ENCODE measurements at places on chromosomes 3 and 15. TPM values are rescaled to one million over a fixed set of nuclear protein-coding genes. Genes with fewer than 3 reads are reported as not detected.
A peak's percentile ranks its signal among the peaks of the same experiment; 100 is the strongest.

GRCh38 chr3:150787741-150788370 lies 24.9 kb upstream of the SIAH2 start:
- no peaks in the 10 kb centered on the region for H3K36me3 ChIP-seq
- peaks cover 2% of the 10 kb centered on the region for H3K27me3 ChIP-seq
- H3K4me1 ChIP-seq, result peaks cover 4% of the 10 kb centered on the region
- DNase-seq, result peak; percentile 87

The CIDEC gene
- 0.13 TPM for total RNA-seq

The LYZL4 gene
- not detected for total RNA-seq

The CPB1 gene
- 2.4 TPM for total RNA-seq

DNA sequence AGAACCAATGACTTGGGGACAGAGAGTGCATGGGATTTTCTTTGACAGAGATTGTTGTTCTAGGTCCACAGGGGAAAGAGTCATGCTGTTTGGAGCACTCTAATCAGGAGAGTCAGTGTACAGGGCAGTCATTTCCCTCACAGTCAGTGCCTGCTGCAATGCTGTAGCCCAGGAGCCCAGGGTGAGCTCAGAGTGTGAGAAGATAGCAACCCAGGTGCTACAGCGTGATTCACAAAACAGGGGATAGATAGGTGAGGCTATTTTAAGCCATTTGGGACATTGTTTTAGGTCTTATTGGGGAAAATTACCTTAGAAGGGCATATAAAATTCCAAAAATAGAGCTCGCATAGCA lies 37.3 kb downstream of the LNP1 start:
- DNase-seq, result no peak
- no peaks in the 10 kb centered on the region for H3K27me3 ChIP-seq
- H3K36me3 ChIP-seq, result no peaks in the 10 kb centered on the region
- H3K4me1 ChIP-seq, result no peaks in the 10 kb centered on the region

DNA sequence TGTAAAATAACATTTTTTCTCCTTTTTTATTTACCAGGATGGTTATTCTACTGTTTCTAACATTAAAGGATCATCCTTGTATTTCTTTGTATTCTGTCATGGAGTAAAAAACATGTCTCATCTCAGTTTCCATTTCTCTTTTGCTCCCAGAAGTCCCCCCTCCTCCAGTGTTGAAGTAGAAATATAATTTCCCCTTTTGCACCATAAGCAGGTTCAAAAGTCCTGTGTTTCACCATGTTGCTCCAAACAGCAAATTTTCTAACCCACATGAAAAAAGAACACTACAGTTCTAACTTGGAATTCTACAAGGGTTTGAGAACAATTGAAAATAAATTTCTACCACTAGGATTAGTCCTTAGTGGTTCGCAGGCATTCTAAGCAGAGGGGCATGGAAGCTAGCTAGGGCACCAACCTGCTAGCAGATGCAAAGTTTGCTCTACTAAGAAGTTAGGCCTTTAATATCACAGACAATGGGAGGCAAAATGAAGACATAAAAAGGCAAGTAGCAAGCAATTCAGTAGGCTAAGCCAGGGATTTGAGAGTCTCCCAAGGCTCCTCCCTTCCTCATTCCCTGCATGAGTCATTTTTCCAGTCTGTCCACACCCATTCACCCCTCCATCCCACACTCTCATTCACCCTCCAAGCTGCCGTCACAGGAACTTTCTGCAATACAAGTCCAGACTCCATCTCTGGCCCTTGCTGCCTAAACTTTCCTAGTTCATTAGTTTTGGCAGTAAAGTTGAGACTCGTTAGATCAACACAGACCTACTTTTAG lies 2.3 kb upstream of the MBNL1 start:
- DNase-seq, result peak; percentile 91
- no peaks in the 10 kb centered on the region for H3K27me3 ChIP-seq
- peaks cover 19% of the 10 kb centered on the region for H3K4me1 ChIP-seq
- no peaks in the 10 kb centered on the region for H3K36me3 ChIP-seq
- peak overlapping the region; percentile 98 for H3K27ac ChIP-seq

GRCh38 chr15:25394898-25395297 lies 43.9 kb downstream of the UBE3A start:
- H3K27me3 ChIP-seq, result no peaks in the 10 kb centered on the region
- DNase-seq, result no peak
- H3K36me3 ChIP-seq, result peaks cover 6% of the 10 kb centered on the region
- no peaks in the 10 kb centered on the region for H3K4me1 ChIP-seq
- H3K4me3 ChIP-seq, result no peak overlapping the region

GRCh38 chr3:120615847-120616609 lies 19.9 kb downstream of the NDUFB4 start:
- DNase-seq, result peak; percentile 37
- no peak overlapping the region for H3K27ac ChIP-seq
- H3K4me1 ChIP-seq, result no peaks in the 10 kb centered on the region
- no peak overlapping the region for H3K4me3 ChIP-seq
- H3K27me3 ChIP-seq, result no peaks in the 10 kb centered on the region

- DNase-seq, result no peak
- H3K4me3 ChIP-seq, result no peak overlapping the region
- H3K27ac ChIP-seq, result no peak overlapping the region
- no peaks in the 10 kb centered on the region for H3K36me3 ChIP-seq
These were observed 106.5 kb upstream of the CMC1 start for GRCh38 chr3:28134792-28135375.

DNA sequence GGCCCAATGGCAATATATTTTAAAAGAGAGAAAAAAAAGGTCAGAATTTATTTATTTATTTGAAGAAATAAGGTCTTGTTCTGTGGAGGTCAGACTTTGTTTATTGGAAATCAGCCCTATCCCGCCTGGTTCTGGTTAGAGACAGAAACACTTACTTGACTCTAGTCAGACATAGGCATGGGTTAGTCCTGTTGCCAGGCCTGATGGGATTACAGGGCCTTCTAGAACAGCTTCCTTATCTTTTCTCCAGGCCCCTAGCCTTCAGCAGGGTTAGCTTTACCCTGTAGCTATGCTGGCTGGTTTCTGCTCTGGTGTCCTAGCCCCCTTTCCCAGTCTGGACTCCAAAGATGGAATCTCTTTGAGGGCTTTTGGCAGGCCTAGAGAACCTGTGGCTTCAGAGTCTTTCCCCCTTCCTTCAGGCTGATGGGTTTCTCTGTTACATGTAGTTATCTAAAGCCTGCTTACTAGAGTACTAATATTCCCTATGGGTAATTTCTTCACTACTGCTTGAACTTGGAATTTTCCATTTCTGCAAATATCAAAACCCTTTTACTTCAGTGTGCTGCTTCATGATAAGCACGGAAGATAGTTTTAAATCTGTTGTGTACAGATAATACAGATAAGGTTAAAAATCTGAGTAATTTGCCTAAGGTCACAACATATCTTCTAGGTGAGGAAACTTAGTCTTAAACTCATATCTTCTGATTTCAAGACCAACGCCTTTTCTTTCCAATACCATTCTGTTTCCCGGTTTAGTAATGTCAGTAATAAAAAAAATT lies 10.6 kb downstream of the IREB2 start:
- H3K36me3 ChIP-seq, result peaks cover 33% of the 10 kb centered on the region
- no peak overlapping the region for H3K27ac ChIP-seq
- H3K4me1 ChIP-seq, result no peaks in the 10 kb centered on the region
- DNase-seq, result no peak
- H3K4me3 ChIP-seq, result no peak overlapping the region

The ETFA gene
- total RNA-seq, result 125 TPM

- H3K4me3 ChIP-seq, result no peak overlapping the region
- H3K27me3 ChIP-seq, result no peaks in the 10 kb centered on the region
- H3K36me3 ChIP-seq, result no peaks in the 10 kb centered on the region
- no peak overlapping the region for H3K27ac ChIP-seq
These were observed 68.0 kb upstream of the ARL8B start for GRCh38 chr3:5054098-5054497.

DNA sequence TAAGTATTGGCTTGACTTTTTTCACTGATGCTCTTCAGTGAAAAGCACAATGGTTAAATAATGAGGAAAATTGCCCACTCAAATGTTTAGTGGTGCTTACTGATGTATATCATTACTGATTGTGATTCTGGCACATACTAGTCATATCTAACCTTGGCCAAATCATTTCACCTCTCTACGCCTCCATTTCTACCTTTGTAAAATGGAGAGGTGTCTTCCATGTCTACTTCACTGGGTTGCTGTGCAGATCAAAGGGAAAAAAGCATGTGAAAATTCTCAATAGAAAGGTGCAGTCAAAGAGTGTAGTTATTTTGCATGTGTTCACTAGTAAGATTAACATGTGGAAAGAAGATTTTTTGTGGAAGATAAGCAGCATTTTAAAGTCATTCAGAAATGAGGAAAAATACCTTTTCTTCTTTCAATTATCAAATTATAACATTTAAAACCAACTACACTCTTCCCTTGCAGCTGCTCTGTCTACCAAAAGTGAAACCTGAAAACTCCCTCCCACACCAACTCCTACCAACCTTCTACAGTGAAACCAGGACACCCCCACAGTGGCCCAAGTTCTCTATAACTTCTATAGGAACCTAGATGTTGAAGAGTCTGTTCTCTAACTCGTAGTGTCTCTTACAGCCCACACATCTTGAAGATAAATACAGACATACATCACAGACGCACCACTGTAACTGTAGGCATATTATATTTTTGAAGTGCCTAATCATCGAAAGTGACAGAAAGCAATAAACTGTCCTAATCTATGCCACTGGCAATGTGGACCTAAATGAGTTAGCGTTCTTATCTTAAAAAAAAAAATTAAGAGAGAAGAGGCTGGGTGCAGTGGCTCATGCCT lies 1.4 kb downstream of the CD200R1 start:
- H3K4me1 ChIP-seq, result no peaks in the 10 kb centered on the region
- H3K27me3 ChIP-seq, result no peaks in the 10 kb centered on the region
- peak overlapping the region; percentile 16 for H3K4me3 ChIP-seq
- DNase-seq, result no peak
- H3K27ac ChIP-seq, result no peak overlapping the region

GRCh38 chr3:50264383-50264963 lies 4.5 kb upstream of the SEMA3B start:
- H3K4me1 ChIP-seq, result peaks cover 94% of the 10 kb centered on the region
- no peak overlapping the region for H3K4me3 ChIP-seq
- H3K36me3 ChIP-seq, result peaks cover 5% of the 10 kb centered on the region
- peak; percentile 98 for DNase-seq
- H3K27me3 ChIP-seq, result no peaks in the 10 kb centered on the region

GRCh38 chr15:92899601-92899947 lies 550 bp upstream of the CHD2 start:
- peak overlapping the region; percentile 100 for H3K27ac ChIP-seq
- peaks cover 5% of the 10 kb centered on the region for H3K4me1 ChIP-seq
- no peak for DNase-seq
- H3K4me3 ChIP-seq, result no peak overlapping the region

DNA sequence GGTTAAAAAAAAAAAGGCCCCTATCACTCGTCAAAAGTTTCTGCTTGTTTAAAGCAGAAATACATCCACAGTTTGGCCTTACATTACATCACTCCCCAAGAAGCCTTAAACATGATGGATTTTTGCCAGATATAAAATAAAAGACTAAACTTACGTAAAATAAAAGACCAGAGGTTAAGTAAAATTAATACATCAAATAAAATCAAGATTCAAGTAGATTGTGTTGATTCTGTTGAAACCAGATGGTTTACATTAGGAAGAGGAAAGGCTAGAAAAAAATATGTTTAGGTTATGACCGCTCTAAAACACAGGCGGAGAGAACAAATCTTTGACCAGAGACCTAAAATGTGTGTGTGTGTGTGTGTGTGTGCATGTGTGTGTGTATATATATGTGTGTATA lies 104.1 kb downstream of the DUT start:
- no peaks in the 10 kb centered on the region for H3K27me3 ChIP-seq
- H3K4me1 ChIP-seq, result peaks cover 6% of the 10 kb centered on the region
- DNase-seq, result no peak
- H3K36me3 ChIP-seq, result peaks cover 45% of the 10 kb centered on the region

The INKA1 gene
- total RNA-seq, result 13.2 TPM

DNA sequence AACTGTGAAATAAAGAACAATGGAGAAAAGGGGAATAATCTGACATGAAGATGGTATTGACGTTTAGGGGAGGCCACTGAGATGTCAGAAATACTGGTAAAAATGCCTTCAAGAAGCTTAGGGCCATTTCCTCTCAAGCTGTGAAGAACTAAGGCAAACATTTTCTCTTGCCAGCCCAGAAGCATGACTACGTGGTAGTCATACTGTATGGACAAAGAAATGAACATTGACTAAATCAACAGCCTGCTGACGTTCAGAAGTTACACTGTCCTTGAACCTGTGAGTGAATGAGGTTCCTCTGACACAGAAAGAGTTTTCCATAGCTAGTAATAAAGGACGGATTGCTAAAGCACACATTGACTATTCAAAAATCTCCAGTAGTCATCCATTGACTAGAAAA lies 121.0 kb downstream of the P3H2 start:
- H3K36me3 ChIP-seq, result no peaks in the 10 kb centered on the region
- H3K4me3 ChIP-seq, result no peak overlapping the region
- H3K27me3 ChIP-seq, result no peaks in the 10 kb centered on the region
- DNase-seq, result no peak
- no peak overlapping the region for H3K27ac ChIP-seq

- H3K4me3 ChIP-seq, result peak overlapping the region; percentile 81
- peaks cover 39% of the 10 kb centered on the region for H3K4me1 ChIP-seq
- peak; percentile 90 for DNase-seq
- no peaks in the 10 kb centered on the region for H3K27me3 ChIP-seq
- H3K36me3 ChIP-seq, result peaks cover 42% of the 10 kb centered on the region
These were observed 627 bp upstream of the FAM131A start for GRCh38 chr3:184336547-184337398.

DNA sequence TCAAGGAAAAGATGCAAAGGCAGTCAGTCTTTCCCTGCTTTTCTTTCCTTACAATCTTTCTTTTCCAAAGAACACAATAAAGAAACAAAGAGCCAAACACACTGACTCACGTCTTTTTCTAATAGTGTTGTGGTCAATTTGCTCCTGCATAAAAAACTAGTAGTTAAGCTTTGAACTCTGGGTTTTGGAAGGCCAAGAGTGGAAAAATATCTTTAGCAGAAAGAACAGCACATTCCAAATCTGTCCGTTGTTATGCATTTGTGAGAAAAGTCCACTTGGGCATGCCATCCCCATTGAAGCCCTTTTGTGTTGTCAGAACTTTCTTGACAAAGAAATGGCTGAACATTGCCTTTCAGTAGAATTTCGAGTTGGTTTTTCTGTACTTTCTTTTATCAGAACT lies 18.2 kb downstream of the COL8A1 start:
- H3K27me3 ChIP-seq, result no peaks in the 10 kb centered on the region
- DNase-seq, result no peak
- H3K36me3 ChIP-seq, result no peaks in the 10 kb centered on the region
- H3K4me1 ChIP-seq, result no peaks in the 10 kb centered on the region
- no peak overlapping the region for H3K27ac ChIP-seq
- H3K4me3 ChIP-seq, result no peak overlapping the region

GRCh38 chr3:56064684-56065083 lies 403.6 kb downstream of the ERC2 start:
- H3K27me3 ChIP-seq, result no peaks in the 10 kb centered on the region
- H3K36me3 ChIP-seq, result no peaks in the 10 kb centered on the region
- peaks cover 4% of the 10 kb centered on the region for H3K4me1 ChIP-seq

The CMSS1 gene
- total RNA-seq, result 23.8 TPM

GRCh38 chr3:65377637-65378036 lies 661.1 kb downstream of the MAGI1 start:
- H3K27me3 ChIP-seq, result no peaks in the 10 kb centered on the region
- H3K4me3 ChIP-seq, result no peak overlapping the region
- no peak for DNase-seq
- H3K27ac ChIP-seq, result no peak overlapping the region
- H3K4me1 ChIP-seq, result no peaks in the 10 kb centered on the region
- H3K36me3 ChIP-seq, result peaks cover 7% of the 10 kb centered on the region

The GNAT1 gene
- not detected for total RNA-seq

The PAQR9 gene
- total RNA-seq, result not detected
